ENCODE measurements at places on chromosomes 3 and 15.
A peak's percentile ranks its signal among the peaks of the same experiment; 100 is the strongest.

GRCh38 chr15:48397841-48398240 lies 66.6 kb downstream of the DUT start:
- no peak for DNase-seq

DNA sequence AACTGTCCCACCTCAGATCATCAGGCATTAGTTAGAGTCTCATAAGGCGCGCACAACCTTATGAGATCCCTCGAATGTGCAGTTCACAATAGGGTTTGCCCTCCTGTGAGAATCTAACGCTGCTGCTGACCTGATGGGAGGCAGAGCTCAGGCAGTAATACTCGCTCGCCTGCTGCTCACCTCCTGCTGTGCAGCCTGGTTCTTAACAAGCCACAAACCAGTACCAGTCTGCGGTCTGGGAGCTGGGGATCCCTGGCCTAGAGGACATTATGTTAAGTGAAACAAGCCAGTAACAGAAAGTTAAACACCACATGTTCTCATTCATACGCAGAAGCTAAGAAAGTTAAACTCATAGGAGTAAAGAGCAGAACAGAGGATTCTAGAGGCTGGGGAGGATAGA lies 47.0 kb downstream of the MAP3K13 start:
- no peak for DNase-seq

GRCh38 chr3:120177151-120177550 lies 82.9 kb upstream of the GSK3B start:
- no peak for DNase-seq

- DNase-seq, result no peak
These were observed 22.9 kb upstream of the ZBED2 start for GRCh38 chr3:111617912-111618601.

GRCh38 chr15:65902373-65902772 lies 33.1 kb downstream of the RAB11A start:
- no peak for DNase-seq

GRCh38 chr3:132569153-132569552 lies 27.9 kb upstream of the ACKR4 start:
- DNase-seq, result no peak

GRCh38 chr15:48266024-48266689 lies 60.1 kb downstream of the SLC12A1 start:
- DNase-seq, result peak; percentile 4

DNA sequence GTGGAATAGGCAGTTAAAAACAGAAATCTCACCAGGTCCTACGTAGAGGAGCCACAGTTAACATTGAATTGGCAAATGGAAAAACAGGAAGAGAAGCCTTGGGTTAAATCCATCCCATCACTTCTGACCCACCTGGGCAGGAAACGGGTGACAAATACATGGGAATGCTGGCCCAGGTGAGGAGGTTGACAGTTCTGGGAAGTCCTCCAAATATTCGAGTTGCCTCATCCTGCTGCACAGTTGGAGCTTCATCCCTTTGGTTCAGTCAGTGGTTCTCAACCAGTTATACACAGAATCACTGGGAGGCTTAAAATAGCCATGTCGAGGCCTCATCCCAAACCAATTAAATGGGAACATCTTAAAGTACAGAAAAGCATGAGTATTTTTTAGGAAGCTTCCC lies 5.3 kb downstream of the MYZAP start:
- no peak for DNase-seq

DNA sequence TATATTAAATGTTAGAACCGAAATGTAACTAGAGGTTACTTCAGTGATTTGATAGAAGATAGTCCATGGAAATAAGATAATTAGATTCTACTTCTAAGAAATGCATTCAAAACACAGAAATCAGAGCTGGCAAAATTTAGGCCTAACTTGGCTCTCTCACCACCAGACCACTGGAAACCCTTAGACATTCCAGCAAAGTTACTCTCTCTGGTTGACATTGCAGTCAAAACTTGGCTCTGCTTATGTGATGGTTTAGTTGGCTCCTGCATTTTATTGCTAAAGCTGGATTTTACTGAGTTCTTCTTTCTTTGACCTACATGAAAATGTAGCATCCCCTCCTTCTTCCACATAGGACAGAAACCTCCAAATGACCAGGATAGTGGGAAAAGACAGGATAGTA lies 35.4 kb upstream of the CBLB start:
- DNase-seq, result no peak

GRCh38 chr15:39153058-39153714 lies 427.7 kb upstream of the THBS1 start:
- DNase-seq, result no peak

DNA sequence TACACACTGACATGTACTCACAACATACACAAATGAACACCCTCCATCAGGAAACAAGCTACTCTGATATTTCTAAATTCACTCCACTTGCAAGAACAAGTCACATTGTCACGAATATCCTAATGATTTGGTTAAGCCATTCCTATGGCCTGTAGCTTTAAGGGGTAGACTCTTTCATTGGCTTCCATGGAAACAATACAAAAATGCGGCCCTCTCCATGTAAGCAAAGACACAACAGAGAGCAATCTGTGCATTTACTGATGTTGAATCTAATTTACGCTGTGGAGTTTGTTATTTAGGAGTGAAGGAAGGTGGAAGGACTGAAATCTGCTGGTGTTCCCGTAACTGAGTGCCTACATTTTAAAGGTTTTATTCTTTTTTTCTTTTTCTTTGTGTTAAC lies 114.5 kb downstream of the FMN1 start:
- DNase-seq, result no peak

GRCh38 chr3:39318301-39318700 lies 11.2 kb upstream of the CCR8 start:
- DNase-seq, result no peak

GRCh38 chr15:65377105-65377975 lies 462 bp downstream of the IGDCC3 start:
- no peak for DNase-seq

DNA sequence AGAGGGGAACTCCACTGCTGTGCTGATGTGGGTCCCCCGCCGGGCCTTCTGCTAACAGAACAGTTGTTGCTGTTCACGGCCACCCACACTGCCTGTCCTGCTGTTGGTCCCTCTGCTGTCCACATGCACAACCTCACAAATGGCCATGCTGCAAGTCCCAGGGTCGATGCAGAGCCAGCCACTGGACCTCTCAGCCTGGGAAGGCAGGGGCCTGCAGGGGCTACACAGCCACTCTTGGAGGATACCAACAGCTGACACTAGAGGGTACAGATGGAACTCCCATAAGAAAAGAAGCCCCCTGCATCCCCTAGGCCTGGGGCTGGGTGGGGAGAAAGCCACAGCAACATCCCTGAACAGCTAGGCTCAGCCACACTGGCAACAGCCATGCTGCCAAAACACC lies 104.4 kb upstream of the IQSEC1 start:
- no peak for DNase-seq

- DNase-seq, result peak; percentile 53
These were observed 24.3 kb downstream of the TBC1D21 start for GRCh38 chr15:73897441-73898261.

GRCh38 chr3:53944028-53944427 lies 52.4 kb upstream of the SELENOK start:
- peak; percentile 27 for DNase-seq

GRCh38 chr3:60696428-60697125 lies 554.7 kb downstream of the FHIT start:
- DNase-seq, result no peak

- DNase-seq, result no peak
These were observed 21.5 kb downstream of the SCN5A start for GRCh38 chr3:38627956-38628355.

DNA sequence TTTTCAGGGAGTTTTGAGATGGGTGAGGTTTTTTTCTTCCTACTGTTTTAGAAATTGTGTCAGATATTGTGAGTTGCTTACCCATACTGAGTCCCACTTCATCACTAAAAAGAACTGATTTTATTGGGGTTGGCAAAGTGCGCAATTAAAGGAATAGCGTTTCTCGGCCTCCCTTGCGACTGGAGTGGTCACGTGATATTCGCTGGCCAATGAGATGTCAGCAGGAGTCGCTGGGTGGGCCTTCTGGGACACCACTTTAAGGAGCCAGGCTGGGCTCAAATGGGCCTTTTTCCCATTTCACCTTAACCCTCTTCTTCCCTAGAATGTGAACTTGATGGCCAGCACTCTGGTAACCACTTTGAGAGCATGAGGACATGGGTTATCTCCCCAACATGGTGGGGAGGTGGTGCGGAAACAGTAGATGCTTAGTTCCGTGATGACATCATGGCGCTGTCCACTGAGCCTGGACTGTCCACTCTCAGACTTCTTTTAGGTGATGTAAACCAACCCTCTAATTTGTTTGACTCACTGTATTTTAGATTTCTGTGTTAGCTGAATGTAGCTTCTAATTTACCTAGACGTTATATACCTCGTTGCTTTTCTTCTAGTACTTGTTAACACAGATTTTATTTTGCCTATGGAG lies 13.2 kb upstream of the IQCF5 start:
- DNase-seq, result no peak

DNA sequence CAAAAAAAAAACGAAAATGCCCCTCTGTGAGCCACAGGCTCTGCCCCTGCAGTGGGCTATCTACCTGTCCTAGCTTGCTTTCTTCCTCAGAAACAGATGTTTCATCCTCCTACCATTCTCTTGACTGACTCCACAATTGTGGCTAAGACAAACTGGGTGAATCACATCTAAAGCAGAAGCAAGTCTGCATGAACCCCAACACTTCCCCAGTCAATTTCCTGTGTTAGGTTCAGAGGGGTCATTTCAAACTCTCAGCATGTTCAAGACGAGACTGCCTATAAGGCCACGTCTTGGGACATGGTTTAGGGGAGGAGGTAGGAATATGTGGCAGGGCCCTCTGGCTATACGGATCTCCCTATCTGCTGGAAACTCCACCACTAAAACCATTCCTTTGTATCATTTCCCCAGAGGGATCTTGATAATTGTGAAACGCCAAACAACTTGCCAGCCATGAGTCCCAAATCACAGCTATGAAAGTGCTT lies 28.6 kb upstream of the ANKDD1A start:
- no peak for DNase-seq

GRCh38 chr15:63308947-63309346 lies 31.5 kb downstream of the APH1B start:
- no peak for DNase-seq

GRCh38 chr3:101865751-101866509 lies 16.6 kb downstream of the NFKBIZ start:
- no peak for DNase-seq

DNA sequence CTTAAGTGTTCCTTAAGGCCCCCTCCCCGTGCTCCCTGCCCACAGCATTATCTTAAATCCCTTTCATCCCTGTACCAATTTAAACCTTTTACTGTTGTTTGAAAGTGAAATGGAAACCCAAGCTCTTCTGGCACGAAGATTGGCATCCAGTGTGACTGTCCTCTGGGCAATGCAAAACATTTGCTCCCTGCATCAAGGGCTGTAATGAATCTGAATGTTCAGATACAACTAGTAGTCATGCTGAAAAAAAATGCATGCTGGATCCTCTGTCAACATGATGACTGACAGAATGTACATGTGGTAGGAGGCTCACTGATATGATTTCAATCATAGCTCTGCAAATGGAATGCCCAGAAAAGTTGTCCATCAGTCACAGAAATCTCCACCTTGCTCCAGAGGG lies 8.1 kb upstream of the CDIN1 start:
- no peak for DNase-seq

- no peak for DNase-seq
These were observed 13.7 kb downstream of the TM4SF18 start for GRCh38 chr3:149319750-149320149.

DNA sequence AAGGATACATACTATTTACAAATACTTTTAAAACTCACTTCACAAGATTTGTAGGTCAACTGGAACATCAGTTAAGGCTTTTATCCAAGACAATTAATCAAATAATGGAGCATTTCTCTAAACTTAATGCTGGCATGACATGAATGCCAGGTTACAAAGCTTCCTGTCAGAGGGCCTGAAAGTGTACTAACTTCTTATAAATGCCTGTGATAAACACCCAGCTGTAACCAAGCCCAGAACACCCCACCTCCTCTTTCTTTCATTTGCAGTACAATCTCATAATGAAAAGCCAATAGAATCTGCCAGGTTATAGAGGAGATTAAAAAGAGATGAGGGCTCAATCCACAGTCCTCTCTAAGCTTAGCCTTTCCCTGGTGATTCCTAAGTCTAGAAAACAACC lies 214.4 kb downstream of the OSBPL10 start:
- DNase-seq, result no peak

DNA sequence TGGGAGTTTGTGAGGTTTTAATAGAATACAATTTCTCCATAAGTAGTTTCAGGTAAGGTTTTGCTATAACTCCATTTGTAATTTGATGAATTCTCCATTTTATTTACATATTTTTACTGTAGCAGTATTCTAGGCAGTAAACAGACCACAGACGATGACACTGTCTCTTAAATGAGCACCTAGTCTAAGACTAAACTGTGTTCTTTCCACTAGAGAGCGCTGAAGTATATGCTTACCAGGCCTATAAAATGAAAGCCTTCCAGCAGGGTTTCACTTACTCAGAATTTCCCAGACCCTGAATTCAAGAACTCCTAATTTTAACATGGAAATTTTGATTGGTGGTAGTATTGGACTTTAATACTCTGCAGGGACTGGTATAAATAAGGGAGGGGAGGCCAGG lies 41.6 kb downstream of the POLG start:
- DNase-seq, result no peak

GRCh38 chr15:99115300-99116215 lies 10.7 kb downstream of the SYNM start:
- no peak for DNase-seq

DNA sequence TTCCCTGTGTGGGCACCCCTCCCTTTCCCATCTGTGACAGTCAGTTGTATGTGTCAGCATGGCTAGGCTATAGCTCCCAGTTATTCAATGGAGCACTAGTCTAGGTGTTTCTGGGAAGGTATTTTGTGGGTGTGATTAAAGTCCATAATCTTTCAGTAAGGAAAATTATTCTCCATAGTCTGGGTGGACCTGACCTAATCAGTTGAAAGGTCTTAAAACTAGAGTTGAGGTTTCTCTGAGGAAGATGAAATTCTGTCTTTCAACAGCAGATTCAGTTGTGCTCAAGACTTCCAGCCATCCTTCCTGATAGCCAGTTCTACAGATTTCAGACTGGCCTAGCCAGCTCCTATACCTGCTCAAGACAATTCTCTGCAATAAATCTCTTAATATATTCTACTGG lies 284.6 kb upstream of the PROK2 start:
- DNase-seq, result no peak

- DNase-seq, result no peak
These were observed 19.1 kb downstream of the B3GNT5 start for GRCh38 chr3:183272142-183272541.

GRCh38 chr3:123256256-123256655 lies 54.5 kb downstream of the SEC22A start:
- DNase-seq, result no peak

DNA sequence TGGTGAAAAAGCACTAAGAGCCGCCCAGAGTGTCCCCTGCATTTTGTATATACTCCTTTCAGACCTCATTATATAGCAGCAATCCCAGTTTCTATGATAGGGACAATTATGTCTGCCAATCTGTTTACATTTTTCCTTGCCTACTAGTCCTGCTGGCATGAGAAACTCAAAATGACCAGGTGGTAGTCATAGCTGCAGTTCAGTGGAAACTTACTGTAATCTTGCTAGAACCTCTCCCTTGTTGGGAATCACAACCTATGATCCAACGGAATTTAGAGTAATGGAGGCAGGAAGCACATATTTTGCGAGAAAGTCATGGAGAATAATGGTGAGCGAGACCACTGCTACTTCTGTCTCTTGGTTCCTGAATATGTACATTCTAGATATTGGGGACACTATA lies 28.6 kb upstream of the MINAR1 start:
- DNase-seq, result no peak

- DNase-seq, result no peak
These were observed 88.2 kb upstream of the PROK2 start for GRCh38 chr3:71873093-71873611.
